ENCODE measurements at places on chromosomes 3 and 15. TPM values are rescaled to one million over a fixed set of nuclear protein-coding genes. Genes with fewer than 3 reads are reported as not detected.
A peak's percentile ranks its signal among the peaks of the same experiment; 100 is the strongest.

- no peak for DNase-seq
- no peak overlapping the region for H3K4me3 ChIP-seq
- H3K27me3 ChIP-seq: no peaks in the 10 kb centered on the region
These were observed 22.3 kb downstream of the THRB start for GRCh38 chr3:24472358-24472757.

DNA sequence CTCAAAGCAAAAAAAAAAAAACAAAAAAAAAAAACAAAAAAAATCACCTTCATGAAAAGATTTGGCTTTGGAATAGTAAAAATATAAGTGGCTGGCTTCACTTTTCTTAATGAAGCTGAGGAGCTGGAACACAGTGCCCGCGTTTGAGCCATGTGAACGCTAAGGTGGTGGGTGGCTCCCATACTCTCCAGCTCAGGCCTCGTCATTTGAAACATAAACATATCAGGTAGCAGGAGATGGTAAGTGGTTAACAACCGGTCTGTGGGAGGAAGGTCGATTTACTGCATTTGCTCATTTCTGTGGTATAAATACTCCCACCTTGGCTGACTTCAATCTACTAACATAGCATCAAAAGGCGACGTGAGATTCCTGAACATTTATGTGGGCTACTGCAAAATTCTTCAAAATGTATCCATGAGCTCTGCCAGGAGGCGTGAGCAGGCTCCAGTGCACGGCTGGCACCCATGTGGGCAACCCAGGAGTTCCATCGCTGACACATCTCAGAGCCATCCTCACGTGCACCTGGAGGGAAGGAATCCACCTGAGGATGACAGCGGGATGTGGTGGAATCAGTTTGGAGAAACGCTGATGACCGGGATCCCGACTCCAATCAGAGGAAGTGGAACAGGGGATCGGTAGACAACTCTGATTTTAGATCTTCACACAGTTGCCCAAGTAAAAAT lies 157.6 kb downstream of the ATP10A start:
- H3K27me3 ChIP-seq: no peaks in the 10 kb centered on the region
- H3K36me3 ChIP-seq: no peaks in the 10 kb centered on the region
- DNase-seq: no peak
- H3K27ac ChIP-seq: no peak overlapping the region
- no peak overlapping the region for H3K4me3 ChIP-seq
- H3K4me1 ChIP-seq: no peaks in the 10 kb centered on the region

- no peak overlapping the region for H3K27ac ChIP-seq
- H3K4me3 ChIP-seq: no peak overlapping the region
- H3K36me3 ChIP-seq: no peaks in the 10 kb centered on the region
- H3K4me1 ChIP-seq: no peaks in the 10 kb centered on the region
- H3K27me3 ChIP-seq: no peaks in the 10 kb centered on the region
These were observed 985.7 kb downstream of the TUSC7 start for GRCh38 chr3:117695321-117695720.

DNA sequence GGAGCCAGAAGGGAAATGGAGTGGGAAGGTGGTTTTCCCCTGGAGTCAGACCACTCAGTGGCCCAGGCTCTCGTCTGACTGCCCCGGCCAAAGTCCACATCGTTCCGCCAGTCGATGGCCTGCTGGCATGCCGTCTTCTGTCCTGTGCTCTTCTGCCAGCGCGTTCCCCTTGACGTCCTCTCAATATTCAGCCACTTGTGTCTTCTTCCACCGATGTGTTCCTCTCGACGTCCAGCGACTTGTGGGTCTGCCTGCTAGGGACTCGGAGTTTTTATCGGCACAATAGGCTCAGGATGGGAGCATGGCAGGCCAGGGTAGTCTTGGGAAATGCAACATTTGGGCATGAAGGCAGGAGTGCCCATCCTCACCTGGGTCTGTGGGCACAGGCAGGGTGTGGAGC lies 542.5 kb upstream of the LMCD1 start:
- H3K36me3 ChIP-seq: no peaks in the 10 kb centered on the region
- H3K27me3 ChIP-seq: no peaks in the 10 kb centered on the region
- DNase-seq: no peak
- no peak overlapping the region for H3K27ac ChIP-seq
- H3K4me3 ChIP-seq: no peak overlapping the region

GRCh38 chr3:184543843-184544512 lies 17.6 kb upstream of the EPHB3 start:
- H3K4me1 ChIP-seq: no peaks in the 10 kb centered on the region
- no peaks in the 10 kb centered on the region for H3K36me3 ChIP-seq
- no peak overlapping the region for H3K27ac ChIP-seq
- no peaks in the 10 kb centered on the region for H3K27me3 ChIP-seq

- H3K4me3 ChIP-seq: no peak overlapping the region
- no peaks in the 10 kb centered on the region for H3K27me3 ChIP-seq
- no peaks in the 10 kb centered on the region for H3K4me1 ChIP-seq
- no peaks in the 10 kb centered on the region for H3K36me3 ChIP-seq
- no peak for DNase-seq
These were observed 8.7 kb downstream of the DET1 start for GRCh38 chr15:88537591-88538317.

DNA sequence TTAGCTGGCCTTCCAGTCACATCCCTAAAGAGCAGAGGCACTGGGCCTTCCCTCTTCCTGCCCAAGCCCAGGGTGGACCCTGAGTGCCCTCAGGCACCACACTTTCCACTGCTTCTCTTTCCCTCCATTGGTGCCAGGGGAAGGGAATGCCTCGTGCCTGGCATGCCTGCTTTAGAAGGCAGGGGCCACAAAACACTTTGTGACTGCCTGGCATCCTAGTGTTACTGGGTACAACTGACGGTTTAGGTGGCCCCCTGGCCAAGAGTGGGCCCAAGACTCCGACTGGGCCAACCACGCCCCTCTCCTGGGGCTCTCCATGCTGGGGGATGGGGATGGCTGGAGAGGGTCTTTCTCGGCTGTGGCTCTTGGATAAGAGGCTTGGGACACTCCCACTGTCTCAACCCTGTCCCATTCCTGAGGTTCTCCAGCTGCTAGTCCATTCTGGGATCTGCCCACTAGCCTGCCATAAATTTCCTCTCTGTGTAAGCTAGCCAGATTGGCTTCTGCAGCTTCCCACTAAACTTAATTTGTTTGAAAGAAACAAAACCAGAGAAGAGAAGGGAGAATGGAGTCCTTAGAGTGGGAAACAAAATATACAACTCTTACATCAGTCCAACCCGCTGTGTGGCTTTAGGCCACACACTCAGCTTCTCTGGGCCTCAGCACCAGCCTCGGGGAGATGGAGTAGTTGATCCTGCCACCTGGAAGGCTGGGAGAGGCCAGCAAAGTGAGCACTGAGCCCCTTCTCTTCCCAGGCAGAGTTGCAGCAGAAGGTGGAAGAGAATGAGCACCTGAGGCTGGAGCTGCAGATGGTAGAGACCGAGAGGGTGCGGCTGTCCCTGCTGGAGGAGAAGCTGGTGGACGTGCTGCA lies 24.1 kb upstream of the GP9 start:
- no peaks in the 10 kb centered on the region for H3K4me1 ChIP-seq
- no peaks in the 10 kb centered on the region for H3K36me3 ChIP-seq
- no peaks in the 10 kb centered on the region for H3K27me3 ChIP-seq

- no peak for DNase-seq
- no peak overlapping the region for H3K27ac ChIP-seq
- H3K4me1 ChIP-seq: peaks cover 8% of the 10 kb centered on the region
- H3K36me3 ChIP-seq: no peaks in the 10 kb centered on the region
- H3K27me3 ChIP-seq: no peaks in the 10 kb centered on the region
These were observed 9.5 kb downstream of the CHSY1 start for GRCh38 chr15:101242160-101242998.

DNA sequence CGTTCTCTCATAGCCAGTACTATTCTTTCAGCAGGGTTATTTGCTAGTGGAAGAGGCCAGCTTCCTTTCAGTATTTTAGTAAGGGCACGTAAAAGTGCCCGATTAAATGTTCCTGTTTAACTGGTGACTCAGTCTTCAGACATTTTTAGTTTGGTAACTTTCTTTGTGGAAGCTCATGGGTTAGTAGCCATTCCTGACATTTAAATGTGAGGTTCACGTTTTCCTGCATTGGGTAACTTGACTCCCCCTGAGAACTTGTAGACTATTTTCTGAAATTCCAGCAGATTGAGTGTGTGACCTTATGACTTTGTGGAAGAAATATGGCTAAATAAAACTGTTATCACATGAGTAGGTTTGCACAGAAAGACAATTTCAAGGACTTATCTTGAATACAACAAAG lies 16.9 kb downstream of the ABHD2 start:
- peak overlapping the region; percentile 98 for H3K27ac ChIP-seq
- no peak overlapping the region for H3K4me3 ChIP-seq
- no peak for DNase-seq

- no peak for DNase-seq
- H3K4me3 ChIP-seq: no peak overlapping the region
These were observed 23.9 kb downstream of the EIF1B start for GRCh38 chr3:40333416-40333815.

- H3K27me3 ChIP-seq: no peaks in the 10 kb centered on the region
- H3K36me3 ChIP-seq: no peaks in the 10 kb centered on the region
- DNase-seq: peak; percentile 84
These were observed 585 bp downstream of the KIF23 start for GRCh38 chr15:69414701-69415167.

- H3K27me3 ChIP-seq: no peaks in the 10 kb centered on the region
- peak; percentile 82 for DNase-seq
- H3K36me3 ChIP-seq: no peaks in the 10 kb centered on the region
- H3K4me3 ChIP-seq: peak overlapping the region; percentile 56
- no peaks in the 10 kb centered on the region for H3K4me1 ChIP-seq
These were observed 2.2 kb downstream of the IGF1R start for GRCh38 chr15:98650417-98651035.

EPHB1 gene
- total RNA-seq: 4.8 TPM

CD96 gene
- 1.8 TPM for total RNA-seq

HTR3E gene
- total RNA-seq: not detected

TGM4 gene
- total RNA-seq: not detected

CASR gene
- not detected for total RNA-seq

All from aorta (tissue), 5 donors.